ENCODE measurements at places on chromosomes 7 and 10. TPM values are rescaled to one million over a fixed set of nuclear protein-coding genes. Genes with fewer than 3 reads are reported as not detected.

HTRA1 gene
- polyA plus RNA-seq: 309 TPM

RHBDD2 gene
- 125 TPM for polyA plus RNA-seq

PRKAR2B gene
- 6.8 TPM for polyA plus RNA-seq

OGDHL gene
- polyA plus RNA-seq: 0.72 TPM

FAM131B gene
- 1.8 TPM for polyA plus RNA-seq

CLDN3 gene
- polyA plus RNA-seq: 1.9 TPM

XPNPEP1 gene
- polyA plus RNA-seq: 245 TPM

HYCC1 gene
- 9.5 TPM for polyA plus RNA-seq

NEUROG3 gene
- not detected for polyA plus RNA-seq

WEE2 gene
- not detected for polyA plus RNA-seq

NPC1L1 gene
- polyA plus RNA-seq: not detected

NRCAM gene
- 21.9 TPM for polyA plus RNA-seq

MMD2 gene
- polyA plus RNA-seq: not detected

HOGA1 gene
- polyA plus RNA-seq: 0.44 TPM

TSPAN15 gene
- polyA plus RNA-seq: 166 TPM

MACC1 gene
- polyA plus RNA-seq: not detected

AKR1E2 gene
- 4.9 TPM for polyA plus RNA-seq

FAM25A gene
- not detected for polyA plus RNA-seq

PCBD1 gene
- 113 TPM for polyA plus RNA-seq

OPN1SW gene
- not detected for polyA plus RNA-seq

MAGI2 gene
- 0.28 TPM for polyA plus RNA-seq

UCN3 gene
- polyA plus RNA-seq: not detected

SMARCD3 gene
- polyA plus RNA-seq: 8.5 TPM

TLX1 gene
- polyA plus RNA-seq: not detected

CLCN1 gene
- not detected for polyA plus RNA-seq

PRTFDC1 gene
- 22.0 TPM for polyA plus RNA-seq

ZNF503 gene
- polyA plus RNA-seq: 0.58 TPM

WIPF3 gene
- 0.01 TPM for polyA plus RNA-seq

BAMBI gene
- polyA plus RNA-seq: 3.2 TPM

UPK3BL2 gene
- 18.2 TPM for polyA plus RNA-seq

TRPV5 gene
- not detected for polyA plus RNA-seq

ENO4 gene
- polyA plus RNA-seq: 0.08 TPM

CCDC71L gene
- 60.3 TPM for polyA plus RNA-seq

TAS2R41 gene
- not detected for polyA plus RNA-seq

TBX20 gene
- polyA plus RNA-seq: not detected

HECW1 gene
- polyA plus RNA-seq: not detected

CPEB3 gene
- polyA plus RNA-seq: 0.60 TPM

IDI2 gene
- not detected for polyA plus RNA-seq

ACSM6 gene
- polyA plus RNA-seq: not detected
